ENCODE measurements at places on chromosomes 3 and 15.

DNA sequence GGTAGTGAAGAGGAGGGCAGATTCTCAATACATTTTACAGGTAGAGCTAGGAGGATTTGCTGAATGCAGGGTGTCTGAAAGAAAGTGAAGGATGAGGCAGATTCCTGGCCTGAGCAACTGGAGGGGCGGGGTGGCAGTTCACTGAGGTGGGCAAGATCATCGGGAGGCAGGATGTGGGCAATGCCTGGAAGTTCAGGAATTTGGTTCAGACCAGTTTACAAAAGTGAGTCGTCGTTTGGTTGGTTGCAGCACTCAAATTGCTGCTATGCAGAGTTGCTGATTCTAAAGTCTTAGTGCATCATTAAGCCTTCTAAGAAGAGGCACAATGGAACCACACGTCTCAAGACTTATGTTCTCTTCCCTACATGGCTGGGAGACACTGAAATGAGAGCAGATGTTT, 134.0 kb downstream of the MFSD1 start:
- no peak for DNase-seq

DNA sequence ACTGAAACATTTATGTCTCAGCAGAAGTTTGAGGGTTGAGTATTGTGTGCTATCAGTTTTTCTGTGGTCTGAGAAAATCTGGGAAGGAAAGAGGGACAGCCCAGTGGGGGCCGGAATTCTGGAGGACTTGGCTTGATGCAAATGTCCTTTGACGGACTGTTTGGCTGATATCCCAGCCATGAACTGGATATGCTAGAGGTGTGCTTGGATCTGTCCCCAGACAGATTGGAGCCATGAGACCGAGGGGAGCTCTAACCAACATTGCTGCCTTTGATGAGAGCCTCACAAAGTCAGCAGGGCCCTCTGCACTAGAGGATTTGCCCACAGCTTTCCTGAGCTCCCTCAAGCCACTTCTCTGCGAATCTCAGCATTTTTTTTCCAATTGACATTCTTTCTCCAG, 405.6 kb downstream of the NTRK3 start:
- peak; percentile 18 for DNase-seq

DNA sequence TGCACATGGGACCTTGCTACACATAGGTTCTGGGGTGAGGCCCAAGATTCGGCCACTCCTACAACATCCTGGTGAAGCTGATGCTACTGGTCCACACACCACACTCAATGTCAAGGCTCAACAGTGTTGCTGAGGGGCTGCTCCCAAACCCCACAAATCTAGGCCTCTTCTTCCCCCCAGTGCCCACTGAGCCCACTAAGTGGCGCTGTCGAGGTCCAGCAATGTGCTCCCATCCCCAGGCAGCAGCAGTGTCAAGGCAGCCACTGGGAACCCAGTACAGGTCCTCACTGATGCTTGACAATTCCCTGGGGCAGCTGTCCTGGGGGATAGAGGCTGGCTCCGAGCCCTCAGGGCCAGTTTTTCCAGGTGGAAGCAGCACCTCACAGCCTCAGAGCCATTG, 21.5 kb downstream of the SCN5A start:
- DNase-seq, result no peak

DNA sequence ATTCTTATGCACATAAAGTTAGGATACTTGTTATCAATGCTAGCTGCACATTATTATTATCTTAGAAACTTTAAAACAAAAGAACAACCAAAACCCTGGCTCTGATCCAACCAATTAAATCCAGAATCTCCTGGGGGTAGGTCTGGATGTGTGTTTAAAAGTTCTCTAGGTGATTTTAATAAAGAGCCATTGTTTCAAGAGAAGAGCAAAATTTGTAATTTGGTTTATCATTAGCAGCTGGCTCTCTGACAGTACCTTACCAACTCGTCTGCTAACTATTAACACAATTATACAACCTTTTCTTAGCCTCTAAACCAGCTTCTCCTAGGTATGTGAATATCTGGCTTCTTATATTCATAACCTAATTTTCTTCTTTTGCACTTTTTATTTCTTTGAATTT, 68.9 kb downstream of the IFT80 start:
- DNase-seq, result no peak

- no peak for DNase-seq
These were observed 102.6 kb upstream of the BNIP2 start for GRCh38 chr15:59791755-59792154.

GRCh38 chr3:117706037-117706436, 996.5 kb downstream of the TUSC7 start:
- DNase-seq, result peak; percentile 69

- peak; percentile 59 for DNase-seq
These were observed 25.9 kb upstream of the GRIP2 start for GRCh38 chr3:14565868-14566588.

GRCh38 chr3:14236902-14237301, 58.3 kb downstream of the LSM3 start:
- no peak for DNase-seq

DNA sequence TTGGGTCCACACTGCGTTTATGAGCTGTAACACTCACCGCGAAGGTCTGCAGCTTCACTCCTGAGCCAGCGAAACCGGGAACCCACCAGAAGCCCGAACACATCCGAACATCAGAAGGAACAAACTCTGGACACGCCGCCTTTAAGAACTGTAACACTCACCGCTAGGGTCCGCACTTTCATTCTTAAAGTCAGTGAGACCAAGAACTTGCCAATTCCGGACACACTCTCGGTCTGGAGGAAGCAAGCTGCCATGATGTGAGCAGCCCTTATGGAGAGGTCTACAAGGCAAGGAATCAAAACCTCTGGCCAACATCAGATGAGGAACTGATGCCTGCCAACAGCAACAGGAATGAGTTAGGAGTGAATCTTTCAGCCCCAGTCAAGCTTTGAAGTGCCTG, 62.9 kb downstream of the SLC28A2 start:
- DNase-seq, result no peak

GRCh38 chr3:46966811-46967210, 9.7 kb downstream of the CCDC12 start:
- no peak for DNase-seq

- peak; percentile 49 for DNase-seq
These were observed 1.3 kb downstream of the ZNF710 start for GRCh38 chr15:90002428-90002844.

GRCh38 chr15:68078365-68078764, 24.2 kb downstream of the PIAS1 start:
- DNase-seq, result no peak

DNA sequence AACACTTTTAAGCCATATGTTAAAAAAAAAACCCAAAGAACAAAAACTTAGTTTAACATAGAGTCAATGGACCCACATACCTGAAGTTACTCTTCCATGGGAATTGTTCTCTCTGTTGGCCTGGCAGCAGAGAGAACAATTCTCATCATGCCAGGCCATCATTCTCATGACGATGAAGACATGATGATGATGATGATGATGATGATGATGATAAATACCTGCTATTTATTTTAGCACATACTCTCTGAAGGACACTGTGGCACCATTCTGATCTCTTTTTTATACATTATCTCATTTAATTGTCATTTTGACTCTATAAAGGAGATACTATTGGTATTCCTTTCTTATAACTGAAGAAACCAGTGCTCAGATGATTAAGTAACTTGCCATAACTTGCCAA, 366.9 kb downstream of the MFSD1 start:
- DNase-seq, result no peak

DNA sequence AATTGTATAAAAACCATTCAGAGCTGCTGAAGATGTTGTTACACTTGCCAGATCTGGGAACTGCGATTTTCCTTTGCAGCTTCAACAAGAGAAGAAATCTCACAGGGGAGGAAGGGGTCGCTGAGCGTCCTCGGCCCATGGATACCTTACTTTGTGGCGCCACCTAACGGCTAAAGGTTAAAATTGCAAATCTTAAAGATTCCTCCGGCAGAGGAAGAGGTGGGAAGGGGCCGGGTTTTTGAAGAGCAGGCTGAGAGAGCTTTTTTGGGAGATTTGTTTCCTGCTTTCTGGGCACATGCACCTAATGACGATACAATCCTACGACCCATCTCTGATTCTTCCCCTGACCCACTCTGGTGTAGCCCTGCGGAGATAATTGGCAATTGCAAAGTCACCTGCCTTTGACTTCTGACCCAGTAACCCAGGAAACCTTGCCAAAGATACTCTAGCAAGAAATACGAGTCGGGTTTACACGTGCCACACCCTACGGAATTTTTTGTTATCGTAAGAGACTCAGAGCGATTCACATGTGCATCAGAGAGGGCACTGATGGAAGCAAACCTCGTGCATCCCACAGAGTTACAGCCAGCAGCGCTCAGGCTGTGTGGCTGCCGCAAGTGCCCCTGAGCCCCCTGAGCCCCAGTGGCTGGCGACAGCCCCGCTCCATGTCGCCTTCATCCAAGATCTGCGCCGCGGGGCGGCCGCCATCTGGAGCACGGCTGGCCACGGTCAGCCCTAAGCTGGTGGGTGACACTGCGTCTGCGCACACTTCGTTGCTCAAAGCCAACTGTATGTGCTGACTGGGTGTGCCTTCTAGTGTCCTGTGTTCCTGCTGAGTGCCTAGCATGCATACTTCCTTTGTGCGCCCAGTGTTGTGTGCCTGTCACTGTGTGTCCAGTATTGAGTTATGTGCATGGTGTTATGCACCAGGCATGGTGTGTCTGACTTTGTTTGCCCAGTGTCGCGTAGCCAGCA, 55.2 kb upstream of the CHRNA7 start:
- peak; percentile 28 for DNase-seq

GRCh38 chr3:12613250-12613649, 50.7 kb downstream of the RAF1 start:
- DNase-seq, result no peak

DNA sequence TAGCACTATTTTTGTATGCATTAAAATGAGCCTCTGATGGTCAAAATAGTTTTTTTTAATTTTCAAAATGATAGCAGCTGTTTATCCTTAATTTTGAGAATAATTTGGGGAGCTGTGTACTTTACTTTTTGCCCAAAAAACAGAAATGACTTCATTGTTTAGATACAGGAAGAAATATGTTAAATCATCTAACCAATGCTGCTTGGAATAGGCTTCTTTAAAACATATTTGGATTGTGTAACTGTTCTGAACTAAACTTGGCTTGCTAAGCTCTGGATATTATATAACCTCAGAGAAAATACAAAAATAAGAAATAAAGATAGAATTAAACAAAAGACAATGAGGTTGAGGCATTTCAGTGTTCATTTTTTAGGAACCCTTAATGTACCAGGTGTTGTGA, 119.3 kb downstream of the SERPINI1 start:
- DNase-seq, result no peak

DNA sequence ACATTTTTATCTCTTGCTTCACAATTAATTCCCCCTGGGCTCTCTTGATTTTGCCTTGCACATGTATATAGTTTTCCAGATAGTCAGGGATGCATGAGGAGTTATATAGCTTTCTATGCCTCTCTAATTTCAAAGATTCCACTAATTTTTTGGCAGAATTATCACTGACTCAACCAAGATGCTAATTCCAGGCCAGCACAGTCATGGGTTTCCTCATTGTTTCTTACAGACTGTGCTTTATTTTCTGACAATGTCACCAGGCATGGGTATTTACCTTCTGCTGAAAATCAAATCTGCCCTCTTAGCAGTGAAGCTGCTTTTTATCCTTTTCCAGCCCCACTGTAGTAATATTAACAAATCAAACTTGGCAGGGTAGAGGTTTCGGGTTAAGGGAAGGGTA, 1520.6 kb upstream of the CADM2 start:
- DNase-seq, result peak; percentile 59

DNA sequence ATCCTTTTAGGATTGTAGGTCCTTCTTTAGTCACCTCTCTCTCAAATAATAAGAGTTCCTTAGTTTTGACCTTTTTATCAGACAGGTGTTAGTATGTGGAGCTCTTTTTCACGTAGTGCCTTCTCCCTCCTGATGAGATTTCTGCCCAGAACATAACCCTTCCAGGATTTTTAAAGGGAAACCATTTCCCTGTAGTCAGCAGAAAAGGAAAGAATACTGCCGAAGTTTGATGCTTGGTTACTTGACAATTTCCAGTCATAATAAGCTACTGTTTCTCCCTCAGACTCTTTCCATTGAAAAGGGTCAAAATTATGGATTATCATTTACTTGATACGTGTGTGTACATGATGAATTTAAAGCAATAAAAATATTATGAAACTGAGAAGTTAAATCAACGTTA, 73.1 kb downstream of the VPS8 start:
- DNase-seq, result no peak

DNA sequence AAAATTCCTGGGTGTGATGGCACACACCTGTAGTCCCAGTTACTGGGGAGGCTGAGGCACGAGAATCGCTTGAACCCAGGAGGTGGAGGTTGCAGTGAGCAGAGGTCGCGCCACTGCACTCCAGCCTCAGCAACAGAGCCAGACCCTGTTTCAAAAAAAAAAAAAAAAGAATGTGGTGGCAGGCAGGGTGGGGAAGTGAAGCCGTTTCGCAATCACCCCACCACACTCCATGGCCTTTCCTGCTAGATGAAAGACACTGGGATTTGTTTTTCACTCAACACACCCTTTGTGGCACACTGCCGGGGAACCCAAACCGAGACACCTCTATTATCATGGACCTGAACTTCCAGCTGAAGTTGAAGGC, 172.4 kb upstream of the IQSEC1 start:
- DNase-seq, result no peak

DNA sequence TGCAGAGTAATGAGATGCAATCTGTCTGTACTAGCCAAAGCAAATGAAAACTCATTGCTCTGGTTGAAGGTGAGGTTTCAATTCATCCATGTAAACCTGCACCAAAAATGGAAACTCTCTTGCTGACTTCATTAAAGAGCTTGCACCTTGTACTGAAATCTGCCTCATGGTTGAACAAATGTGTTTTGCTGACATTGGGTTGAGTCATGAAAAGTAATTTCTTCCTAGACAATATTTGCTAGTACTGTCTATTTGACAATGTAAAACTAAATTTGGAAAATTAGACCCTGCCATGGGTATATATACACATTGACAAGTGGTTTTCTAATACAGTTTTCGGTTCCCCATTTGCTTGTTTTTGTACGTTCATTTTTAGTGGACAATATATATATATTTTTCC, 33.3 kb downstream of the RYR3 start:
- no peak for DNase-seq

DNA sequence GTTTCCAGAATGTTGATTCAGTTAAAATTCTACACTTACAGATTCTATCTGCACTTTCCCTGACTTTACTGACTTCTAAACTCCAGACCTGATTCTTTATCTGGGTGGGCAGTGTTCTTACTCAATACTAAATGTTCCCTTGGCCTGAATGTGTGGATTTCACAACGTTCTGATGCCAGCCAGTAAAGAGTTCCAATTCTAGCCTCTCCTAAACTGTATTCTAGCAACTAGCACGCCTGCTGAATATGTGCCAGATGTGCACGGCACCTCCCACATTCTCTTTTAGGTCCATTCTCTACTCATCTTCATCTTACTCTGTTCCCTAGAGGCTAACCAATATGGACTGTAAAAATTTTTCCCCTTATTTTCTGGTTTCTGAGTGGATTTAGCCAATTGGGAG, 479.5 kb upstream of the AGTR1 start:
- no peak for DNase-seq

- DNase-seq, result no peak
These were observed 46.5 kb downstream of the EXOG start for GRCh38 chr3:38542401-38543298.

DNA sequence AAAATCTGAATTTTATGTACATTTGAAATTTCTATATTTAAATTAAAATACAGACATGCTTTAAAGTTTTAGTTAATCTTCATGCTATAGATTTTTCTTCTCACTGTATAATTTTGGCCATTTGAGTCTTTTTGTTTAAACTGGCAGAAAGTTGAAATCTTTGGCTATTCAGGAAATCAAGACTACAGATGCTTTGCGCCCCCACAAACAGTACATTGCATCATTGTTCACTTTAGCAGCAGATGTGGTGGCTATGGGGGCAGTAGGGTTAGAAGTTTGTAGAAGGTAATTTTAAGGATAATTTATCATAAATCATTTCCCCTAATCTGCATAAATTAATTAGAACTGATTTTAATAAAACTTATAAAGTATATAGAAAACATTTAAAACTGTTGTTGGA, 20.9 kb downstream of the SPPL2A start:
- DNase-seq, result no peak
